ENCODE measurements at places on chromosomes 2 and 18. TPM values are rescaled to one million over a fixed set of nuclear protein-coding genes. Genes with fewer than 3 reads are reported as not detected.

The DSC2 gene
- total RNA-seq: under 0.01 TPM

The REEP1 gene
- 0.11 TPM for total RNA-seq

The AGXT gene
- under 0.01 TPM for total RNA-seq

The NYAP2 gene
- total RNA-seq: not detected

The VAMP5 gene
- total RNA-seq: 27.1 TPM

The C18orf54 gene
- total RNA-seq: 10.2 TPM

The IL36RN gene
- total RNA-seq: not detected

The SERPINB2 gene
- total RNA-seq: 2.4 TPM

The FAM110C gene
- not detected for total RNA-seq

The SATB2 gene
- 4.9 TPM for total RNA-seq

The SLC40A1 gene
- 9.5 TPM for total RNA-seq

The DAW1 gene
- total RNA-seq: not detected

The RAB17 gene
- 0.12 TPM for total RNA-seq

The GLI2 gene
- 5.1 TPM for total RNA-seq

The CDCA7 gene
- 6.7 TPM for total RNA-seq

The UCN gene
- total RNA-seq: 0.22 TPM

The FSHR gene
- total RNA-seq: not detected

The IL1R1 gene
- 11.2 TPM for total RNA-seq

The RIT2 gene
- total RNA-seq: not detected

The MREG gene
- total RNA-seq: 3.2 TPM

The DNER gene
- total RNA-seq: 0.55 TPM

The ZAP70 gene
- 0.12 TPM for total RNA-seq

The SLC4A3 gene
- 9.5 TPM for total RNA-seq

The L3MBTL4 gene
- 0.44 TPM for total RNA-seq

The IL1B gene
- total RNA-seq: 1.7 TPM

The IL1R2 gene
- total RNA-seq: not detected

The LCLAT1 gene
- 24.5 TPM for total RNA-seq

The PLEKHH2 gene
- total RNA-seq: 11.7 TPM

The SLC35F5 gene
- total RNA-seq: 140 TPM

The CYP26B1 gene
- 0.33 TPM for total RNA-seq

The MAP3K20 gene
- 125 TPM for total RNA-seq

The RGPD3 gene
- 0.37 TPM for total RNA-seq

The CD207 gene
- total RNA-seq: not detected

The MAP3K19 gene
- not detected for total RNA-seq

The MLPH gene
- 110 TPM for total RNA-seq

The TNP1 gene
- total RNA-seq: not detected

The ANKRD44 gene
- 34.2 TPM for total RNA-seq

The SLC19A3 gene
- total RNA-seq: under 0.01 TPM

The IL36G gene
- total RNA-seq: not detected

The DCDC2C gene
- not detected for total RNA-seq

The CNDP1 gene
- total RNA-seq: not detected

The PROC gene
- not detected for total RNA-seq

The RESP18 gene
- total RNA-seq: not detected

The TNFAIP6 gene
- 67.4 TPM for total RNA-seq

The MARCHF7 gene
- 141 TPM for total RNA-seq

The MOCOS gene
- total RNA-seq: 2.2 TPM

The CPLX4 gene
- total RNA-seq: not detected

The CCDC102B gene
- total RNA-seq: 13.4 TPM
